ENCODE measurements at places on chromosomes 4 and X.

GRCh38 chr4:130510661-130511060 is 1414.7 kb downstream of the C4orf33 start:
- DNase-seq: no peak

DNA sequence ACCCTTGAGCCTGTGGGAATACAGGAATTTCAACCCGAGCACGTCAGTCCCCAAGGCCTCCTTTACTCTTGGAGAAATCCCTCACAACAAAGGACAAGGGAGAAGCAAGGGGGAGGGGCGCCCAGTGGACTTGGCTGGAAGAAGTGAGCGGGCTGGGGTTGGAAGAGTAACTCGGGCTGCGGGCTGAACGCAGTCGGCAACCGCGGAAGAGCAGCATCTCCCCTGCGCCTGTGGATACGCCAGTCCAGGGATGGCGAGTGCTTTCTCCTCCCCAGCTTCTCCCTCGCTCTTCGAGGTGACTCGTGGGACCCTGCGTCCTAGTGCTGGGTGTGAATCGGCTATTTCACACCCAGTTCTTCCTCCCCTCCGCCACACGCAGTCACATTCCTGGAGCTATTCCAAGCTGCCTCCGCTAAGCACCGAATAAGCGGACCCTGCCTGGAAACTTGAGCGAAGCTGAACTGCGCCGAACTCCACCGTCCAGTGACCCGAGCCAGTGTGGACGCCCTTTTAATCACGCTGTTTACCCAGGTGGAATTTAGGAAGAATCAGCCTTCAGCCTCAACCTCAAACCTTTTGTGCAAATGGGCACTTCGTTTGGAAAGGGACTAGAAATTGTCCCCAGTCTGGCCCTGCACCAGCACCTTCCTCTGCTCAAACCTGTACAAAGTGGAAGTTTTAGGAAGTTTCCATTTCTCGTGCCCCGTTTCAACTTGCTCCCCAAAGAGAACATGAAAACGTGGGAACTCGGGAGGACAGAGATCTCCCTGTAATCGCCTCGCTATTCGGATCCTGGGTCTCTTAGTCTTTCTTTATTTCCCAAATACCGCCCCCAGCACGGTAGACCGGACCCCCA is 64.3 kb upstream of the WDR17 start:
- DNase-seq: no peak

DNA sequence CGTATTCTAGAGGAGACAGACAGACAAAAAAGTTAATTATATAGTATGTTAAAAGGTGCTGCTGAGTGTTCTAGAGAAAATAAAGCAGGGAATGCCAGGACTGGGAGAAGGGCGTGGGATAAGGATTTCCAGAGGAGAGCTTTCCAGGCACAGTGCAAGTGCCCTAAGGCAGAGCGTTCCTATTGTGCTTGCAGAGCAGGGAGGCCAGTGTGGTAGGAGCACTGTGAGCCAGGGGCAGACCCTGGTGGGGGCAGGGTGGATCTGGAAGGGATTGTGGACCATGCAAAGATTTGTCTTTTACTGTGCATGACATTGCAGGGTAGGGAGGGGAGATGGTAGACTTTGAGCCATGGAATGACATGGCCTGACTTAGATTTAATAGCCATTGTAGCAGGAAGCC is 25.8 kb downstream of the EXOC1 start:
- DNase-seq: no peak

GRCh38 chr4:36394352-36394903 is 113.0 kb downstream of the DTHD1 start:
- no peak for DNase-seq

- no peak for DNase-seq
Measured at GRCh38 chr4:46975812-46976553, 17.4 kb downstream of the GABRA4 start.

All from thoracic aorta (tissue), 2 donors.